ENCODE measurements at places on chromosomes 5 and 9.

- no peak for DNase-seq
These were observed 55.3 kb upstream of the ALDH1A1 start for GRCh38 chr9:73007966-73008672.

DNA sequence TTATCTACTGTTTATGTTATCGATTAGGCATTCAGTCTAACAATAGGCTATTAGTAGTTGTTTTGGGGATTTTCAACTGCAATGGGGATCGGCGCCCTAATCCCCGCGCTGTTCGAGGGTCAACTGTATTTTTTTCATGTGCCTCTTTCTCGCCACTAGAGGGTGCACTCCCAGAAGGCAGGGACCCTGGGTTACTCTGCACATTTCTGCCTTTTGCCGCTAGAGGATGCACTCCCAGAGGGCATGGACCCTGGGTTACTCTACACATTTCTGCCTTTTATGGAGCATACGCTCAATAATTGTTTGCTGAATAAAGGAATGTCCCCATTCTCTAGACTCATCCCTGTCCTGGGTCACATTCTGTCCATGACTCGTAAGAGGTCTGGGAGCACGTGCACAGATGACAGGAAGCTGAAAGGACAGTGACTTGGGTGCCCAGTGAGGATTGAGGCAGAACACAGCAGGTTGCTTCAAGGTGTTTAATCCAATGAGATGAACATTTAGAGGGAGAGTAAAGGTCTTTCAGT lies 27.9 kb upstream of the RECK start:
- peak; percentile 44 for DNase-seq

GRCh38 chr5:110478895-110479294 lies 247.6 kb downstream of the TMEM232 start:
- no peak for DNase-seq

- DNase-seq: no peak
These were observed 47.1 kb downstream of the SH3RF2 start for GRCh38 chr5:145983446-145983845.

DNA sequence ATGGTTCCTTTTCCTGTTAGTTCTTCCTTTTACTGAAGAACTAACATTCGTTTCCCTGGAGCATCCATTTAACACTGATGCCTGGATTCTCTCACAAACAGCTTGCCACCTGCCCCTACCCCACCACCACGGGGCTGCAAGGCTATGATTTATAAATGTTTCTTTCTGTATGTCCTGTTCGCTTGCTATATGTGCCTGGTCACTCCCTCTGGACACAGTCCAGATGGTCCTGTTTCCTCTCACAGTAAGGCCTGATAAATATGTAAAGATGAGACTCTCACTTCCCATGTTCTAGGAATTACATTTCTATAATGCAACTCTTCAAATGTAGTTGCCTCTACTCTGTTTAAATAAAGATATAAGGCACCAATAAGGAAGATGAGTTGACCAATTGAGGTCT lies 146.4 kb upstream of the SHB start:
- no peak for DNase-seq

DNA sequence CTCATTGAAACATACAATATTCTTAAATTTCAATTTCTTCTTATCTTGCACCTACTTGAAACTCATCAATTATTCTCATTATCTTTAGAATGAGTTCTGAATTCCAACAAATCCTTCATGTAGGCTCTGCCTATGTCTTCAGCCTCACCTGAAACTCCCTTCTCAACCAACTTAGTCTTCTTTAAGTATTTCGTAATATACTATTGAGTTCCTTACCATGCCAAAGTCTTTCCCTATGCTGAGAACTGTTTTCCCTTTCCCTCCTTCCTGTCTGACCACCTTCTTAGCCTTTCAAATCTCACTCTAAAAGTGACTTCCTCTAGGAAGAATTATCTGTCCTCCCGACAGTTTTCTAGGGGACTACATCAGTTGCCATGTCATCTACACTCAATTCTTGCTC lies 50.9 kb upstream of the ZFAND5 start:
- no peak for DNase-seq

- no peak for DNase-seq
These were observed 17.6 kb upstream of the MYO10 start for GRCh38 chr5:16953729-16954128.

DNA sequence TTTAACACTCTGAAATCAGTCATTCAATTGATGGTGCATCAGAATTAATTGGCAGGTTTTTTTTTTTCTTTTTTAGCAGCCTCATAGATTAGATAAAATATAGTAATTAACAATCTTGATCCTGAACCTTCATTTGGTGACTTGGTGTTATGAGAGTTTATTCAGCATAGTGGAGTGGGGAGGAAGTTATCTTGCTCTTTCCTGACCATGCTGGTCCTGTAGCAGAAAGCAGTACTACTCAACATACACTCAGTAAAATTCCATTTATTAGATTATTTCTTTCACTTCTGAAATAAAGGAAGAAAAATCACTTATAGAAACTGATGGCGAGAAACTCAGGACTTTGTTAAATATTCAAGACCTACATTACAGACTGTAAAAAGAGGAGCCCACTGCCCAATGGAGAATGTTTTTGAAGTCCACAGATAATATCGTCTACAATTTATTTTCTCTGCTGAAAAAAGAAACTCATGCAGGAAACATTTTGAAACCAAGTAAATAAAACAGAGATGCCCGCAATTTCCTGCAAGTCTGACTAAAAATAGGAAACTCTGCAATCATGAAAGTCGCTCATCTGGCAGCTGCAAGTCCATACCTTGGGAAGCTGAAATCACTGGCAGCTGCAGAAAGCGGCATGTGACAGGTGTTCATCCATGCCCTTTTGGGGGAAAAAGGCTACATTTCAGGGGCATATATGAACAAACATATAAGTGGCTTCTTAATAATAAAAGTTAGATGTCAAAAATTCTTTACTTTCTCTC lies 233.2 kb upstream of the RFX3 start:
- no peak for DNase-seq

DNA sequence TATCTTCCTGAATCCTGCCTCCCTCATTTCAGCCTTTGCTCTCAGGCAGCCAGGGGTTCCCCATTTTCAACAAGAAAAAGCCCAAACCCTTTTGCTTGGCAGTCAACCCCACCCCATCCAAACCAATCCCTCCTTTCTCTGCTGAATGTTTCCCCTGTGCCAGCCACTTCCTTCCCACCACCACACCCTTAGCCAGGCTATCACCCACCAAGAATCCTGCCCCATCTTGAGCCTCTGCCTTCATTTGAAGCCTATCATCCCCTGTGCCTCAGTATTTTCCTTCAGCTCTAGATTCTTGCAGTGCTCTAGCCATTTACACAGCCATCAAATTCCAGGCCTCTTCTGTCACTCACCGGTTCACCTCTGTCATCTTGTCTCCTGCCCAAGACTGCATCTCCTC lies 15.3 kb upstream of the FIBCD1 start:
- no peak for DNase-seq

- DNase-seq: no peak
These were observed 16.9 kb upstream of the NTRK2 start for GRCh38 chr9:84652496-84653120.

DNA sequence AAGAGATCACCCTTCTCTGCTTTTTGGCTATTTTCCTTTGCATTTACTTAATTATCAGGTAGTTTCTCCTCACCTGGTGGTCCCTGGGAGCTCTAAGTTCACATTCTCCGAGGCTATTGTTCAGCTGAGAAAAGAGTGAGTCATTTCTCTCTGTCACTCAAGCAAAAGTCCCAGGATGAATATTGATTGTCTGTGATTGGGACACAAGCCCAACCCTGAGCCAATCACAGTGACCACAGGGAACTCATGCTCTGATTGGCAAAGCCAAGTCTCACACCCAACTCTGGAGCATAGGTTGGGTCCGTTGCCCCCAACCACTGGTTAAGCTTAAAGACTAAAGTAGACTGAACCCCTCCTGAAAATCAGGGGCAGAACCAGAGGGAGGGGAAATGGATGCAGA lies 27.8 kb upstream of the FAT2 start:
- no peak for DNase-seq

DNA sequence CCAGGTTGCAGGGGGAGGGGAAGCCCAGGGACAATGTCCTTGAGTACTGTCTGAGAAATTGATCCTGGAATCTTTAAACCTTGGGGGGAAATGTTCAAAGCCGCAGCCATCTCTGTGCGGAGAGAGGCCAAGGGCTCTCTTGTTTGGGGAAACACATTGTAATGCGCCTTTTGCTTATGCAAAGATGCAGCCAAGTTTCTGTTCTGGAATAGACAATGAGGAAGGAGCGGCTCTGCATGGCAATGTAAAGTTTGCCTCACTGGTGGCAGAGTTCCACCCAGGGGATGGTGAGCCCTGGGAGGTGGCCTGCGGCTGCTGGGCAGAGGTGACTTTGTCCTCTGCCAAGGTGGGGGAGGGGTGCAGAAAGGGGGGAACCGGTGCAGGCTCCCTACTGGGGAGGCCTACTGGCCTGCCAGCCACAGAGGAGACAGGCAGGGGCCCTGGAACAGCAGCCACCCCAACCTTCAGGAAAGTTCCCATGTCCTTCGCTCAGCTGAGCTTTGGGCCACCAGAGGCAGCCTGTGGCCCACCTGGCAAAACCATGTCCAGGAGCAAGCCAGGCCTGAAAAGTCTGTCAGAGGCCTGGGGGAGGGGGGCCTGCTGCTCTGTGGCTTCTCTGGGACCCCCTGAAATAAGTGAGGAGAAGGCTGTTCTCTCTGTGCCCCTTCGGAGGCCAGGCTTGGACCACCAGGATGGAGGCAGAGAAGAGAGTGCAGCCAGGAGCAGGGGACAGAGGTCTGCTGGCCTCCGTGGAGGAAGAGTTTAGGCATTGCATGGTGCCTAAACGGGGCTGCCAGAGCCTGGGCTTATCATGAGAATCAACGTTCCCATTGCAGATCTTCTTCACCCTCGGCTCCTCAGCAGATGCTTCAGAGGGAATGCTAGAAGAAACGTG lies 127.8 kb downstream of the ZNF354C start:
- DNase-seq: no peak

GRCh38 chr5:135596788-135597187 lies 18.0 kb upstream of the CXCL14 start:
- no peak for DNase-seq

DNA sequence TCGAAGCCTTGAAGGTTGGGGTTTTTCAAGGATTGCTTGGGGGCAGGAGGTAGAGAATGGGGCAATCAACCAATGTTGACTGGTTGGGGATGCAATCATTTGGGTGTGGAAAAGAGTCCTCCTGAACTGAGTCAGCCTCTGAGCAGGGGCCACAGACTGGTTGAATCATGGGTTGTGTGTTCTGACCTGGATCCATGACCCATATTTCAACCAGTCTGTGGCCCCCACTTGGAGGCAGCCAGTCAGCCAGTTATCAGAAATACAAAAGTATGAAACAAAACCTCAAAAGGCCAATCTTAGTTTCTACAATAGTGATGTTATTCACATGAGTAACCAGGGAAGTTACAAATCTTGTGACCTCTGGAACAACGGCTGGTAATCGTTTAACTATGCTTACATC lies 81.4 kb upstream of the RANBP6 start:
- DNase-seq: no peak

- no peak for DNase-seq
These were observed 168.8 kb upstream of the POC5 start for GRCh38 chr5:75885849-75886596.

GRCh38 chr9:116499986-116500871 lies 186.9 kb upstream of the TRIM32 start:
- no peak for DNase-seq

DNA sequence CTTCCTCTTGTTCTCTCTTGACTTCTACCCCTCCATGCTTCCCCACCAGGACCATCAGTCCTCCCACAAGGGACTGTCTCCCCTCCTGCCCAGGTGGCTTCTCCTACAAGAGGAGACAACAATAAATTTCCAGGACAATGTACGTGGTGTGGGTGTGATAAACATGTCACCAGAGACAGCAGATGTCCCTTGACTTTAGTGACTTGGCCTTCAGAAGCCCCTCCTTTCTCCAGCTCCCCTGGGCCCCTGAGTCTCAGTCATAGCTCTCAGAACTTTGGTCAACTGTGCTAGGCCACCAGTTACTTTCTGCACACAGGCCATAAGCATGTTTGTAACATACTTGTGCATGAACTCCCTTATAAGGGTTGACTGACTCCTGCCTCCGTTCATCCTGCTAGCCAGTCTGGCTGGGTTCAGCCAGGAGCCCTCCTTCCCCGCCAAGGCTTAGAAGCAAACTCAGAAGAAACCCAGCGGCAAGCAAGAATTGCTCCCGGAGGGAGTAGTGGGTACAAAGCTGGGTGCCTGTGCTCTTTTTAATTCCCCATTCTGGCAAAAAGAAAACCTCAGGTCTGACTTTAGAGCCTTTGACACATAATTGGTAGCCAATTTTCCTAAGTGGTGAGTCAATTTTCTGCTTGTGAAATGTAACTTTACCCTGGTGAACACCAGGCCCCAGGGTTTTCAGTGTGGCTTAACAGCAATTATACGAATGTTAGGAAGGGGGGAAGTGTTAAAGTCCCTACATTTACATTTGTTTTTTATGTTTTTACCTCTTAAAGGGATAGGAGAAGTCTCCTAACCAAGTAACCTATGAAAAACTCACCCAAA lies 49.2 kb downstream of the EBF1 start:
- DNase-seq: no peak

GRCh38 chr9:134837529-134837928 lies 43.1 kb upstream of the FCN2 start:
- no peak for DNase-seq

GRCh38 chr5:1793301-1793740 lies 6.3 kb downstream of the MRPL36 start:
- no peak for DNase-seq

GRCh38 chr5:137649228-137649935 lies 86.5 kb downstream of the KLHL3 start:
- DNase-seq: no peak

DNA sequence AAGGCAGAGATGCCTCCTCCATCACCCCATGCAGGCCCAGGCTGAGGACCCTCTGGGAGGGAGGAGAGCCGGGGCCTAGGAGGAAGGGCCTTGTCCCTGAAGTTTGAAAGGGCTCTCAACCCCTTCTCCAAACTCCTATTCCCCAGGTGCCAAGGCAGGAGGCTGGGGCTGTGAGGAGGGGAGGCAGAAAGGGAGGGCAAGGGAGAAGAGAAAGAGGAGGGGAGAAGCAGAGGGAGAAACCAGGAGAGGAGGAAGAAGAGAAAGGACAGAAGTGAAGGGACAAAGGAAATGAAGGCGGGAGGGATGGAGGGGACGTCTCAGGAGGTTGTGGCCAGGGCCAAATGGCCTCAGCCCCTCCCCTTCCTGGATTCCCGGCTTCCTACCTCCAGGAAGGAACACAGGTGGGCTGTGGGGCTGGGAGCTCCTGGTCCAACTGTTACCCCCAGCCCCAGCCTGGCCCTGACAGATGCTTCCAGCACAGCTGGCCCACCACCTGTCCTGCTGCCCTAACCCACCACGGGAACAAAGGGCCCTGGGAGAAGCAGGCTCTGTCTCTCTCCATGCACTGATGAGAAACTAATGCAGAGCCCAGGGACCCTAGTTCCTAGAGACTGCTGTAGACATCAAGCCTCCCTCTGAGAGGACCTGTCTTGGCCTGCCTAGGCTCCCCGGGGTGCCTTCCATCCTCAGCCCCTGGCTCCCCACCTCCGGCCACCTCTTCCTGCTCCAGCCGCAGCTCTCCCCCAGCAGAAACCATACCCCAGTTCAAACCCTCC lies 3.5 kb downstream of the DBN1 start:
- DNase-seq: no peak

- DNase-seq: peak; percentile 46
These were observed 22.1 kb upstream of the NDST1 start for GRCh38 chr5:150485693-150486401.

- DNase-seq: no peak
These were observed 15.7 kb downstream of the BDP1 start for GRCh38 chr5:71471193-71471592.

GRCh38 chr5:163580516-163580915 lies 75.1 kb downstream of the MAT2B start:
- DNase-seq: no peak
